Activated T-cell treated with anti-CD3 and anti-CD28 coated beads for 24 hours (primary cell): ENCODE measurements at places on chromosomes 5 and 9.

DNA sequence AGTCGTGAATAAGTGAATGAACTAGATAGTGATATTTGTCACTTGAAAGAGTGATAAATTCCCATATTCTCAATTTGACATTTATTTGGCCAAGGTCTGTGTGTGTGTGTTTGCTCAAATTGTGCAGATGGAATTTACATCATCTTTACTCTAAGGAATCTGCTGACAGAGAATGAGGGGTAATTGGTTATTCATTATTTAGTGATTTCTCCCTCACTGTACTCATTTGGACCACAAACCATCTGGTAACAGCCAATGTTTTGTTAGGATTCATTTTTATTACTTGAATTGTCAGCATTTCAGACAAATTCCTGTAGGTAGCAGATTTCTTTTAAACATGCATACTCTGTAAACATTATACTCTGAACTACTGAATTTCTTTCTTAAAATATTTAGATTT, 15.6 kb downstream of the VCAN start:
- no peak for DNase-seq

- no peak for DNase-seq
Measured at GRCh38 chr9:81375187-81376100, 313.9 kb downstream of the TLE1 start.

DNA sequence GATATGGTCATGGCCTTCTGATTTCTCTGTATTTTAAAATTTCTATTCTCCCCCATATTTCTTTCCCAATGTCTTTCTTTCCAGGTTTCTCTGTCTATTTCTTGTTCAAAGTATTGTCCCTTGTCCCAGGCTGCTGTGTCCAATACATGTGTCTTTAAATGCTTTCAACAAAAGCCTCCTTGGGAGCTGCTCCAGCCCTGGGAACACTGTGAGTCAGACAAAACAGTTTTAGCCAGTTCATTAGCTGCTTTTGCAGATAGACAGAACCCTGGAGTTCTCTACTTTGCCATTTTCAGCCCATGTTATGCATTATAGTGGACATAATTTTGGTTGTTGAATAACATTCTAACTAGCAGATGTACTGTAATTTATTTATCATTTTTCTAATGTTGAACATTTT, 20.5 kb upstream of the JAK2 start:
- DNase-seq: no peak

DNA sequence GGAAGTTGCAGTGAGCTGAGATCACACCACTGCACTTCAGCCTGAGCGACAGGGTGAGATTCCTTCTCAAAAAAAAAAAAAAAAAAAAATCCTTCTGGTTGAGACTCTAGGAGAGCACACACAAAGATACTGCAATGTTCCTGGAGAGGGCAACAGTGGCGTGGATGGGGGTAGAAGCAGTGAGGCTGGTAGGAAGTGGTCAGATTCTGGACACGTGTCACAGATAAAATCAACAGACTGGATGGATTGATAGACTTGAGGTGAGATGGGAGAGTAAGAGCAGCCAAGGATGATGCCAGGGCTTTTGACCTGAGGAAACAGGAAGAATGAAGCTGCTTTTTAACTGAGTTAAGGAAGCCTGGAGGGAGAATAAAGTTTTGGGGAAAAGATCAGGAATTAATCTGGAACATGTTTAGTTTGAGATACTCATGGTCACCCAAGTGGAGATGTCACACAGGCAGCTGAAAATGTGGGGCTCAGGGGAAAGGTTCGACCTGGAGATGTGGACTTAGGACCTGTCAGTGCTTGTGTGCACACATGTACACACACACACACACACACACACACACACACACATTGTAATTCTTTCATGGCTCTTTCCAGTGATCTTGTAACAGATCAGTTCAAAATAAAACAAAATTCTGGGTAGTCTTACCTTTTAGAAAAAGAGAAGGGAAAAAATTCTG, 88.1 kb downstream of the FANCC start:
- DNase-seq: no peak

DNA sequence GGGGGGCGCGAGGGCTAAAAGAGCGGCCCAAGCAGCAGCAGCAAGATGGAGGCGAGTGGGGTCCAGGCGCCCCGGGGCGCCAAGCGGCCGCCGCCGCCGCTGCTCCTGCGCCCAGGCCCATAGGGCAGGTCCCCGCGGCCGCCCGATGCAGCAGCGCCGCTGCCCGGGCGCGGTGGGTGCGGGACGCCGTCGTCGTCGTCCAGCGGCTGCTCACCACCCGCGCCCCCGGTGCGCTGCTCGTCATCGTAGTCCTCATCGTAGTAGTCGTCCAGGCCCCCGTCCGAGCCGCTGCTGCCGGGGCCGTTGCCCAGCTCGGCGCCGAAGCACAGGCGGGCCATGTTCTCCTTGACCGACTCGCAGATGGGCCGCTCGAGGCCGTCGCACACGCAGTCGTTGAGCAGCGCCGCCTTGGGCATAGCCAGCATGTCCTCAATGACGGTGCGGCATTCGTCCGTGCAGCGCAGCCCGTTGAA, 1.5 kb downstream of the GAS1 start:
- no peak for DNase-seq
